ENCODE measurements at places on chromosomes 5 and 9.

DNA sequence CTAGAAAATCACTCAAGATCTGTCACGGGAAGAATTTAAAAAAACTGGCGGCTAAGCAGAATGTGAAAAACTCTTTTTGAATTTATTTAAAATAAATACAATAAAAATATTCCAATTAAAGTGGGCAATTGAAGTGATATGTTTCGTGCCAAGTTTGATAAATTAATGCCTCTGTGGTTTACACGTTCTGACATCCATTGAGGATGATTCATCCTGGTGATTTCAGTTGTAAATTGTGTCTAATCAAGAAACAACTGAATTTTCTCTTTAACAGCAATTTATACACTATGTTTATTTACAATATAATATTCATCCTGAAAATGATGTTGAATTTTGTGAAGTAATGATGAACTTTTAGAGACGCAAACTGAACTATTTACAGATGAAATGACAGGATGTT lies 21.0 kb upstream of the OSMR start:
- ATAC-seq = no peak

GRCh38 chr5:97543166-97543565 lies 360.1 kb upstream of the RIOK2 start:
- ATAC-seq = no peak

- ATAC-seq = no peak
Measured at GRCh38 chr9:112777914-112778313, 27.4 kb downstream of the SNX30 start.

GRCh38 chr5:6712142-6712576 lies 1.1 kb upstream of the TENT4A start:
- peak; percentile 64 for ATAC-seq

- no peak for ATAC-seq
Measured at GRCh38 chr5:159010661-159011442, 88.9 kb downstream of the EBF1 start.

DNA sequence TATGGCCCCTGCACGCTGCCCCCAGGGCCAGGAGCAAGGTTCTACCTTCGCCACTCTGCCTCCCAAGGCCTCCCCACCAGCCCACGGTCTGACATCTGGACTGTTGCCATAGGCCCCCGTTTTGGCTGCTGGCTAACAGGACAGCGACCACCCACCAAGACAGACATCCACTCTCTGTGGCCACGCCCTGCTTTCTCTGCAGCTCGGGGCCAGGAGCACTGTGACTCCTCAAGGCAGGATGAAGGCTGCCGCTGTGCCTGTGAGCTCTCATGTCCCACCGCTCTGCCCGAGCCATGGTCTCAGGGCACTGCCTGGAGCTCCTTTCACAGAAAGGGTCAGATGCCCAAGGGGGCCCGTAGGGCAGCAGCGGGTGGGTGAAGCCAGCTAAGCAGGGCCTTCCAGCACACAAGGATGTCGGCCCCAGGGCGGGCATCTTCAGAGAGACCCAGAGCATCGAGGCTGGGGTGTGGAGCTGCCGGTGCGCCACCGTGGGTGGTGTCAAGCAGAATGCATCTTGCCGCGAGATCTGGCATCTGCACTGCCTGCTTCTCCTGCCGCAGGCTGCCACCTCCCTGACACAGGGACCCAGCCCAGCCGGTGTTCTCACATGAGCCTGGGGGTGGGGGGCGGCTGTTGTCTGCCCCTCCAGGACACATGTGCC lies 92.2 kb upstream of the ADAMTS2 start:
- no peak for ATAC-seq

DNA sequence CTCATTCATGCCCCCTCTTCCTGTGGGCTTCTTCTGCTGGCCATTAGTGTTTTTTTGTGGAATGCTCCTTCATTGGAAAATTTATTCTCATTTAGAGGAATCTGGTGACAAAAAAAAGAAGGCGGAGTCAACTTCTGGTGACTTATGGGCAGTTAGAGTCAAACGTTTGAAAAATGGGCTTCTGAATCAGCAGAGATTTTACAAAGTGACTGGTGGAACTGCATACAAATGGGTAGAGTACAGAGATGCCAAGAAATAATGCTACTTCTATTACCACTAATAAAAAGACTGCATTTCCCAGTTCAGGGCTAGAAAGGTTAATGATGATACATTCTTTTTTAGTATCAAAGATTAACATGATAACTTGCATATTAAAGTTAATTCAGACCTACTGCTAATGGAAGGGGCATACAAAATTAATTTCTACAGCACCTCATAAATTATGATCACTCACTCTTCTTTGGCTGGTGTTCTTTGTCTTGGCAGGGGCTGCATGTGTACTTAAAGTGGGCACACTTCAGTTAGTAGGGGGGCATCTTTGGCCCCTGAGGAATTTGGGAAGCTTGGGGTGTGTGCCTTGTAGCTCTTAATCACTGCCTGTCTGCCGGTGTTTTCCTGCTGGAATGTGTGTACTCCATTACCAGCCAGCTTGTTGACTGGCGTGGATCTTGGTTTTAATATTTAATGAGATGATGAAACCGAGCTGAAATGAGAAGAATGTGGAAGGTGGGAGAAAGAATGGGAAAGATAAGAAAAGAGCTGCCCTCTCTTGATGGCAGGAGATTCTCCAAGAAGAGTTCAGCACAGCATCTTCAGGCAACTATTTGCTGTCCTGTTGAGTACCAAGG lies 148.9 kb downstream of the DOCK2 start:
- peak; percentile 60 for ATAC-seq

GRCh38 chr9:108395421-108395820 lies 460.4 kb downstream of the ACTL7B start:
- no peak for ATAC-seq
